Thyroid gland (tissue), 4 donors: ENCODE measurements at places on chromosomes 3 and 15. TPM values are rescaled to one million over a fixed set of nuclear protein-coding genes. Genes with fewer than 3 reads are reported as not detected.

Gene DNAH12
- 0.04 TPM for total RNA-seq

Gene TM4SF1
- total RNA-seq: 94.9 TPM

Gene ACSBG1
- not detected for total RNA-seq

Gene ZMYND10
- 3.6 TPM for total RNA-seq

Gene RPP14
- 19.9 TPM for total RNA-seq

Gene DNASE1L3
- total RNA-seq: 11.7 TPM
